CD8-positive, alpha-beta memory T cell (primary cell): ENCODE measurements at places on chromosomes 5 and 9. TPM values are rescaled to one million over a fixed set of nuclear protein-coding genes. Genes with fewer than 3 reads are reported as not detected.

The ARL14EPL gene
- not detected for total RNA-seq

DNA sequence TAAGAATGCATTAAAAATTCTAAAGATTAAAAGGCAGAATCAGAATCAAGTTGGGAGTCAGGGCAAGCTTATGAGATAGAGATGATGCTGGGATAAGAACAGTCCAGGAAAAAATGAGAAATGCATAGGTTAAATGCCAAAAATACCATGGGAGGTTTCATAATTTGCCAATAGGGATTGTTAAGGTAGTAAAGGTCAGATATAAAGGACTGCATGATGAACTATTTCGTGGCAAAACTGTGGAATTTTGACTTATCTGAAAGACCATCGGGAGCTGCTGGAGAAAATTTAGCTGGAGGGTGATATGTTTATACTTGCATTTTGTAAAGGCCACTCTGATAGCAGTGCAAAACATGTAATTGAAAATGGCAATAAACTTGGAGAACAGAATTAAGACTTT lies 1872.8 kb upstream of the ACO1 start:
- DNase-seq = no peak

The BHMT gene
- total RNA-seq = not detected

DNA sequence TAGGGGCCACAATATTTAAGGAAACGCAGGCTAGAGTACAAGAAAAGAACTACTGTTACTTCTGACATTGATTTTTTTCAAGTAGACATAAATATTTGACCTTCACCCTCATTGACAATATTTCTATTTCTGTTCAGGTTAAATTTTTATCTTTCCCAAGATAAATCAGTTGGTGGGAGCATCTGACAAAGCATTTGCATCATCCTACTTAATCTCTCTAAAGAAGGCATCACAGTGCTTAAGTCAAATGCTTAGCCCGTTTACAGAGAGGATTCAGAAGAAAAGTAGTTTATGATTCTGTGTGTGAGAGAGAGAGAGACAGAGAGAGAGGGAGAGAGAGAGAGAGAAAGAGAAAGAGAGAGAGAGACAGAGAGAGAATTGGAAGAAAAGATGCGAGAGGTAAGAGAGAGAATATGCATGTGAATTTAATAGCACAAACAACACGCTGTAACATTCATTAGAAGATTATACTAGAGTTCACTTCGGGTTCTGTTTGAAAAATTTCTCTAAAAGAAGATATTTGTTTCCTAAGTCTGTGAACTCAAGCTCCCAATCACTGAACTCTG lies 1093.3 kb upstream of the CDH6 start:
- DNase-seq = no peak

DNA sequence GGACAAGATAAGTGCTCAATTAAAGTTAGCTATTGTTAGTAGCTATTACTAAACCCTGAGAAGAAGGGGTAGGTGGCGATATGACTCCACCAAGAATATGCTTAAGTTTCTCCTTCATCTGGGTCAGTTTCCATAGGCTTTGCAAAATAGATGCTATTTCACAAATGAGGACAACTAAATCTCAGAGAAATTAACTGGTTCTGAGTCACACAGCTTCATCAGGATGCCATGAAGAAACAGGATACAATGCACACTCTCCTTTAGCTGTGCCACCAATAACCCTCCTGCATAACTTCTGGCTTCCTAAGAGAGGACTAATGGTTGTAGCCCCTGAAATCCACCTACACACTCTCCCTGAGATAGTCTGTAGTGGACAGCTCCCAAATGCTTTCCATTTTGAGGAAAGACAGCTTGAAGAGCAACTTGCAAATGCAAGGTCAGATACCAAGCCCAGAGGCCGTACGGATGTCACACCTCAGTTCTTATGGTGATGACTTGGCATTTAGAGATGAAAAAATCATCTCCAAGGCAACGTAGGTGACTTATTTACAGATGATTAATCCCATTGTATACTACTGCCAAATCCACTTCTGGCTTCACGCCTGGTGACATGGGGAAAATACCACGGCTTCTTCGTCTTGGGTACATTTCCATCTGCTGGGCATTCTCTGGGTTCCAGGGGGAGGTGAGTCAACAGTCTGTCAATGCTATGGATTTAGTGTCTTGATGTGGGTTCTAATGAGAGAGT lies 251.4 kb upstream of the IL12B start:
- DNase-seq = no peak
